NCI-H1694 (cell line): ENCODE measurements at places on chromosomes 1 and 21.
A peak's percentile ranks its signal among the peaks of the same experiment; 100 is the strongest.

DNA sequence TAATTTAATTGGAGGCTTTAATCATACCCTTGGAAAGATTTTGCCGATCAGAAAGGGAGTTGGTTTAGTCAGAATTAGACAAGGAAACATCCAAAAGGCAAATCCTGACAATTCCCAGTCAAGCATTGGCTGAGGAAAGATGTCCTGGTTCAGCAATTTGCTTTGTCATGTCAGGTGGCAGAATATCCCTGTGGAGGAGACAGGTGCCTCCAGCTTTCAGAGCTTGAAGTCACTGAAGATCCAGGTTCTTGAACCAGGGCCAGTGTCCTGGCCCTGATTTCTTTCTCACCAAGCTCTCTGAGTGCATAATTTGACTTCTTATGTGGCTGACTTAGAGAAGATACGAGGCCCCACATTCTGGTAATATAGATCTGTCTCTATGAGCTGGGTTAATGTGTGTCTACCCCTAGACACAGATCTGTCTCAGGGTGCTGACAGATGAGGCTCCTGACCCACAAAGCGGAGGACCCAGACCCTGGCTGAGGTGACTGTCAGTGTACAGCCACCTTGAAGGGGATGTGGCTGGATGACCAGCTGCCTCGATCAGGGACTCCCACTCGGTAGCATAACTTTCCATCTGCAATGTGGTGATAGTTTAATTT is 118.9 kb downstream of the HHAT start:
- DNase-seq: no peak

DNA sequence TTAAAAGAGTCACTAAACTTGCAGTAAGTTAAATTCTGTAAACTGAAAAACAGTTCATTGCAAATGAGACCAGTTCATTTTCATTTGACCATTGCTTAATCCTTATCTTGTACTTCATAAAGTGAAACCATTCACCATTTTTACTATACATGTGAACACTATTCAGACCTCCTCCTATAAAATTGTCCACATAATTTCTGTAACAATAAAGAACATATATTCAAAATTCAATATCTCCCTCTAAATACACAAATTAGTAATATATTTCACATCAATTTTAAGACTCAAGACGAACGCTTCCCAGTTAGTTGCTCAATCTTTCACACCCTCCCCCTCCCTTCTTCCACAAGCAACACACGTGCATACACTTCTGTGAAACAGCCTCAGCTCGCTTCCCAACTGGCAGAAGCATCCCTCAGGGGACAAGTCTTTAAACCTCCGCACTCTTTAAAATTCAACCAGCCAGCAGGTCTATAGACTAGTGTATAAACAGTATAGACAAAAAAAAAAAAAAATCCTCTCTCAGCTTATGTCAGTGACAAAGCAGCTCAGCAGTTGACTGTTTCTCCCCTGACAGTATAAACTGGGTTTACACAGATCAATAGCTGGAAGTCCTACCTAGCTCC is 99.6 kb downstream of the DENND1B start:
- DNase-seq: peak; percentile 55

GRCh38 chr1:24644100-24644384 is 940 bp downstream of the SRRM1 start:
- no peak for DNase-seq

DNA sequence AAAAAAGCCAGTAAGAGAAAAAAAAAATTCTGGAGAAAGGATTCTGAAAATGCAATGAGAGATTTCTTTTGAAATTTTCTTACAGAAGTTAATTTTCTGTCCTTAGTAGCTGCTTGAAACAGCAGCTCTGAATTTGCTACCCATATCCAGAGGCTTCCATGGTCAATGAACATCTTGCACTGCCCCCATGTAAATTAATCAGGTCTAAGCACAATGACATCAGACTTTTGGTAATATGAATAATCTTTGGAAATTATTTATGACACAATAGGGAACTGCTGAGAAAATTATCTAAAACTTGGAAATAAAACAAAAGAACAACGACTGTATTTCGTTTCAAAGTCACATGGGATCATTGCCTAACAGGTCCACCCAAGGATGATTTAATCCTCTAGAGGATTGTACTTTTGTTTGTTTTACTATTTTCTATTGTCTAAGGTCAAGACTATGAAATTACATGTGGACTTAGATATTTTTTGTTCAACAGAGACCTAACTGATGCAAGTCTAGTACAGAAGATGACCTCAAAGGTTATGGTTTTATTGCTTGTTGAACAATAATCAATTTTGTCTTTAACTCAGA is 312.1 kb downstream of the BACH1 start:
- DNase-seq: no peak

- no peak for DNase-seq
Measured at GRCh38 chr1:107895403-107896191, 69.4 kb downstream of the VAV3 start.

DNA sequence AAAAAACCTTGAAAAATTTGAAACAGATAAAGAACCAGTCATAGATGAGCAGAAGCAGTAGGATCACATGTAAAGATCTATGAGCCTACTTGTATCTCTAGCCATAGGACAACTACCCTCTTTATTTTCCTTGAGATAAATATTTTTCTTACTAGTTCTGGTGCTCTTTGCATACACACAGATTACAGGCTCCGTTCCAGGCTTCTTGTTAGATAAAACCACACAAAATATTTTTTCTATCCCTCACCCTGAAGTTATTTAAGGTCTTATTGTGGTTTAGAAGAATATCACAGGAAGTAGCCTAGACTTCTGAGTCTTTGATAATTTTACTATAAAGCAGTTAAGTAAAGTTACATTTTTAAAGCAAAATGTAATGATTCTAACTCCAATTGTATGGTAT is 512.2 kb downstream of the NEGR1 start:
- DNase-seq: no peak

- no peak for DNase-seq
Measured at GRCh38 chr1:192476802-192477298, 98.7 kb upstream of the RGS1 start.

DNA sequence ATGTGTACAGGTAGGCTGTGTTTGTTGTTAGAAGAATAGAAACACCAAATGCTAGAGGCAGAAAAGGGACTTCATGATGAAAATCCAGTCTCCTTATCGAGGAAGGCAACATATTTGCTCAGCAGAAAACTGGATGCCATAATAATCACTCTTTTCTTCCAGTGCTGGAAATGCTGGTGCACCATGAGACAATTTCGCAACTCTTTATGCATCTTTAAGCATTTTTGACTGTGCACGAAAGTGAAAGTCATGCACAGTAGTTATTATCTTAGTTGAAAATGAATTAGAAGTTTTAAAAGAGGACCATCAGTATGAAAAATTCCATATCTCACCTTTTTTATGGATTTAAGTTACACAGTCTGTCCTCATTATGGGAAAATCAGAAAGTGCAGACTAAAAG is 29.1 kb downstream of the SMYD2 start:
- DNase-seq: no peak

DNA sequence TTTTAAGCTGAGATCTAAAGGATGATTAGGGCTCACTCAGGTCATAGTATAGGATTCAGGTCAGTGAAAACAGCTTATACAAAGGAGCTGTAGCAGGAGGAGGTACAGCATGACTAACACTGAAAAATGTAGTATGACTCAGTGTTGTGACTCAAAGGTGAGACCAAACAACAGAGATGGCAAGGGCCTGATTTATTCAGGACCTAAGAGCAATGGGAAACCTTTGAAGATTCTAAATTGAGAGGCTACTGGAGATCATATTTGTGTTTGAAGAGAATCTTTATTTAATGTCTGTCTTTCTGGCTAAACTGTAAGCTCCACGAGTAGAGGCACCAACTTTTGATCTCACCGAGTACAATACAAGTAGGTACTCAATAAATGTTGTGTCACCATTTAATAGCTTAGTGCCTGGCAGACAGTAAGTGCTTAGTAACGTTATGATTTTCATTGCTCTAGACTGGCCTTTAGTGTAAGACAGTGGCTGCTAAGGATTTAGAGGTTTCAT is 43.5 kb downstream of the PRKAA2 start:
- no peak for DNase-seq

GRCh38 chr1:53125122-53125521 is 17.3 kb downstream of the SLC1A7 start:
- DNase-seq: no peak

DNA sequence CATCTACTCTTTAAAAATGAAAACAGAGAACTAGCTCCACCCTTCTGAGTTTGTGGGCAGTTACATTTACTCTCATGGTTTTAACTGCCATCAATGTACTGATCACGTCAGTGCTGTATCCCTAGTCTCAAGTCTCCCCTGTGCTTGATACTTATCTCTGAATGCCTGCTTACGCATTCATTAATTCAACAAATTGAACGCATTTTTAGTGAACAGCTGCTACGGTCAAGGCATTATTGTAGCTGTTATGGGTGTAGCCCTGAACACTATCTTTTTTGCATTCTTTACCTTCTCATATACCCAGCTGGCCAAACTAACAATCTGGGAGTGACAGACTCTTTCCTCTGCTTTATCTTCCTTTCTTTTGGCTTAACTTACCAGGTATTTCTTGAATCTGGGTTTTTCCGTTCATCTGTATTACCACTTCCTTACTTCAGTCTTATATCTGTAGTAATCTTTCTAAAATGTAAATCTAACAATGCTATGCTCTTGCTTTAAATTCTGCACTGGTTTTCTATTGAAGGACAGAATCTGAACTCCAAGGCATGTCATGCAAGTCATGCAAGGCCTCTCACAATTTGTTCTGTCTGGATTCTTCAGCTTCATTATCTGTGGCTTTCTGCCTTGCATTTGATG is 33.3 kb downstream of the SMG7 start:
- no peak for DNase-seq

DNA sequence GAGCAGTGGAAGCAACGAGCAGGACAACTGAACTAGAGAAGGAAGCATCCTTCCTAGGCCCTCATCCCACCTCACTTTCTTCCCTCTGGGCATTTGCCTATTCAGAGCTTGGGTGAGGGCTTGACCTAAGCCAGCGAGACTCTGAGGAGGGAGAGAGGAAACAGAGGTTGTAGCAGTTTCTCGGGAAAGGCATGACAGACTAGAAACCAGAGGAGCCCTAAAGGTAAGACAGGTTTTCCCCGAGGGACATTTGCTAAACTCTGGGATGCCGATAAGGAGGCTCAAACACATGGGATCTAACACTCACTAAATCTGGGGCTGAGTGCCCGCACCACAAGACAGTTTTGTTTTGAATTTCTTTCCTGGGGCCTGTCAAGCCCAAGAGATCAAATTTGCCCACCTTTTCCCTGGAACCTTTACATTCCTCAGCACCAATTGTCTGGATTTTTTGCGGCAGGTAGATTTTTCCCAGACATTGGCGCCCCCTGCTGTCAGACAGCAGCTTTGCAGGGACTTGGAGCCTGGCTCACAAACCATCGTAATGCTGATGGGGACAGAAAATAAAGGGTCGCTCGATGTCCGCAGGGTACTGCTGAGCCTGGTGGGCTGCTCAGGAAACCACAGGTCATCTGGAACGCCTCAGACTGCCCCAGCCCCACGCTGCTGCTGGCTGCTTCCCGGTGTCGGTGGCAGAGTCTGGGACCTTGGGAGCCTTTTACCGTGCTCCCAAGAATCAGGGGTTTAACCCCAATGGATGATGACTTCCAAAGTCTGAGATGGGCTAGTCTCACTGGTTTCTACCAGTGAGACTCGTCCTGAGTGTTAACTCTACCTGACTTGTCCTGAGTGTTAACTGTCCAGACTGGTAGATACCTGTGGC is 23.4 kb upstream of the TSPAN2 start:
- no peak for DNase-seq

DNA sequence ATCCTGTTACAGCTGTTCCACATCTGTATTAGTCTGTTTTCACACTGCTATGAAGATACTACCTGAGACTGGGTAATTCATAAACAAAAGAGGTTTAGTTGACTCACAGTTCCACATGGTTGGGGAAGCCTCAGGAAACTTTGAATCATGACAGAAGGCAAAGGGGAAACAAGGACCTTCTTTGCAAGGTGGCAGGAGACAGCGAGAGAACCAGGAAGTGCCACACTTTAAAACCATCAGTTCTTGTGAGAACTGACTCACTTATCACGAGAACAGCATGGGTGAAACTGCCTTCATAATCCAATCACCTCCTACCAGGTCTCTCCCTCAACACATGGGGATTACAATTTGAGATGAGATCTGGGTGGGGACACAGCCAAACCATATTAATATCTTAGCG is 110.3 kb upstream of the TRABD2B start:
- no peak for DNase-seq

- DNase-seq: no peak
Measured at GRCh38 chr21:41926117-41926806, 27.6 kb downstream of the C2CD2 start.

GRCh38 chr1:93000751-93001175 is 39.5 kb upstream of the DIPK1A start:
- peak; percentile 37 for DNase-seq

- no peak for DNase-seq
Measured at GRCh38 chr1:154213274-154213673, 7.1 kb upstream of the CFAP141 start.

GRCh38 chr1:30522031-30523004 is 201.1 kb downstream of the MATN1 start:
- DNase-seq: no peak

- no peak for DNase-seq
Measured at GRCh38 chr1:25519624-25520023, 23.8 kb upstream of the LDLRAP1 start.

DNA sequence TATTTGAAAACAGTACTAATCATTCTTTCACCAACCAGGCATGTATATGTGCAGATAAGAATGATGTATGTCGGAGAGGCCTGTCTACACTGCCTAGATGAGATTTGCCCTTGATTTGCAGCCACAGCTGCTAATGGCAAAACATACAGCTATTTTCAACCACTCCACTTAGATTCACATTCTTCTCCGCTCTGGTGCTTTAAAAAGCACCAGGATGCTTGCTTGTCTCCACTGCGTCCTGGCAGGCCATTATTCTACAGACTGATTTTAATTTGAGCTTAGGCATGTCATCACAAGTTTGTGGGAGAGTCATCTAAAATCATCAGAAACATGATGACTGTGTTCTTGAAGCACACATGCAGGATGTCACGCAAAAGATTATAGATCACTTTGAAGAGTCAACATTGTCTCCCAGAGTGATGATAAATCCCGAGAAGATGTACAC is 119.0 kb upstream of the NRIP1 start:
- DNase-seq: no peak

- no peak for DNase-seq
Measured at GRCh38 chr21:18801468-18801867, 397.9 kb upstream of the TMPRSS15 start.

GRCh38 chr1:36320767-36321118 is 2.7 kb downstream of the EVA1B start:
- DNase-seq: no peak

GRCh38 chr1:1347663-1348419 is 1.4 kb downstream of the DVL1 start:
- DNase-seq: no peak

- no peak for DNase-seq
Measured at GRCh38 chr1:151370211-151370911, 2.1 kb downstream of the SELENBP1 start.

DNA sequence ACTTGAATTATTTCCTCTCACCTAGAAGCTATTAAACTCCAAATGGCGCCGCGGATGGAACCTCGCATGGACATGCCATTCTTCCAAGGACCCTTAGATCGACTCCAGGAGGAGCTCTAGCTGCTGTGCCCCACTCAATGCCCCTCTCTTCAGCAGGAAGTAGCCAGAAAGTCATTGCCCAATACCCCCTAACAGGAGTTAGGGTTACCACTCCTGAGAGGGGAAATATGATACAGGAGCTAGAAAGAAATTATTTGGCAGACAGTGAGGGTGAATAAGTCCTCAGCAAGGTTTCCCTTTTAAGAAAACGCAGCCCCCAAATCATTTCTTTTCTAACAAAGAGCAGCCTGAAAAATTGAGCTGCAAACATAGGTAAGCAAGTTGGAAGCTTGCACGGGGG is 28.6 kb downstream of the TFB2M start:
- DNase-seq: no peak

GRCh38 chr1:201206176-201206575 is 15.6 kb downstream of the IGFN1 start:
- no peak for DNase-seq
